Dorsolateral prefrontal cortex (tissue), 122 donors: ENCODE measurements at places on chromosomes 12 and 14.

DNA sequence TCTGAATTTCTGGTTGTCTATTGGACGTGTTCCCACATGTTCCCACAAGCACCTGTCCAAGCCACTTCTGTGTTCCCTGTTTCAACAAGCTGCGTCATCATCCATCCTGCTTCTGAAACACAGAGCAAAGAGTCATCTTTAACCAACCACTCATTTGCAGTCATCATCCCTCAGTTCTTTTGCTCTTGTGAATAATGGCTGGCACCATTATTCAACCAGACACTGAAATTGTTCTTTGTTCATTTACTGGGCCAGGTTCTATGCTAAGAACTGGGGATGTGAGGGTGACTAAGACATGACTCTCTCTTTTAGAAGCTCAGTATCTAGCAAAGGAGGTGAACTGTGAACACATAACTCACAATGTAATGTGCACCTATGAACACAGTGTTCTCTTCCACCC is 40.7 kb upstream of the ANO4 start:
- DNase-seq = no peak

DNA sequence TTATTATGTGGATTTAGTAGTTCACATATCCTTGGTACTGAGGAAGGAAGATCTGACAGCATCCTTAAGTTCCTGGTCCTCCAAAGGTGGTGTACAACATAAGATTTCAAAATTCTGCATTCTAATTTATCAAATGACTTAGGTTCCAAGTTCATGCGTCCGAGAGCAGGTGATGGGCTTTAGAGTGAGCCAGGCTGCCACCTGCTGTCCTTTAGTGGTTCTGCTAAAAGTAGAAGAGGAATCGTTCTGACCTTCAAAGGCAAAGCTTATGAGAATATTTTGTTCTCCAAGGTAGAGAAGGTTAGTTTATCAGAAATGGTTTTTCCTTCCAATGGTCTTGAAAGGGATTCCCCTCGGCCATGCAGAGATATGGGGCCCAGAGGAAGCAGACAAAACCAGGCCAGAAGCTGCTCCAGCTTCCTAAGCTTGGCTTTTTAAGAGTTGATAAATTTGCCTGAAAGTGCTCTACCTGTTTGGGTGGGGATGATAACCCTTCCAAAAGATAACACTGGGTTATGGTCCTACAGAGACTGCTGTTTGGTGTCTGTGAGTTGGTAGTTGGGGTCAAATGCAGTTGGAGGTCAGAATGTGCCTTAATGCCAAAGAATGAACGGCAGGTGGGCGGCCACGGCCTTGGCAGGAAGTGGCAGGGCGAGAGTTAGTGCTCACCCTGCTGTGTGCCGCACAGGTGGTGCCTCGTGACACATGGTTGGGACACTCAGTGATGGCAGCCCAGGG is 29.1 kb upstream of the LRTM2 start:
- no peak for DNase-seq

GRCh38 chr14:64293976-64294671 is at the start of gene ESR2:
Gene ESR2, minus strand, starts transcription at chr14:64294371. Its CDS starts 11,386 bp downstream, at chr14:64282985.
- DNase-seq = no peak

DNA sequence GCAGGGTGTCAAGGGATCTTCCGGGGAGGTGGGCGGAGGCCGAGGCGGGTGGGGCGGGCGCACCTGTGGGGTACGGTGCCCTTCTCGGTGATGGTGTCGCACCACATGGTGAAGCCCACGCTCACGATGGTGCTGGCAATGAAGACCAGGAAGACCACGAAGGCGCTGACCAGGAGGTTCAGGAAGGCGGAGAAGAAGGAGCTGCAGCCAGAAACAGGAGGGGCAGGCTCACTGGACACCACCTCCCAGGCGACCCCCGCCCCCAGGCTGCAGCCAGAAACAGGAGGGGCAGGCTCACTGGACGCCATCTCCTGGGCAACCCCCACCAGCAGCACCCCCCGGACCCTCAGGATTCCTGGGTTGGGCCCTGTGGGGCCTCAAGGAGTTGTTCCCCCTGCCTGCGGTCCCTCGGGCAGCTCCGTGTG is 7.6 kb downstream of the TMEM179 start:
- no peak for DNase-seq
